ENCODE measurements at places on chromosomes 11 and 22. TPM values are rescaled to one million over a fixed set of nuclear protein-coding genes. Genes with fewer than 3 reads are reported as not detected.
A peak's percentile ranks its signal among the peaks of the same experiment; 100 is the strongest.

The BRSK2 gene
- 0.51 TPM for total RNA-seq

The SLC22A6 gene
- not detected for total RNA-seq

GRCh38 chr11:6468712-6469495 lies 4.8 kb downstream of the TRIM3 start:
- no peaks in the 10 kb centered on the region for H3K4me1 ChIP-seq
- peak overlapping the region; percentile 40 for H3K27ac ChIP-seq
- H3K4me3 ChIP-seq: no peak overlapping the region

DNA sequence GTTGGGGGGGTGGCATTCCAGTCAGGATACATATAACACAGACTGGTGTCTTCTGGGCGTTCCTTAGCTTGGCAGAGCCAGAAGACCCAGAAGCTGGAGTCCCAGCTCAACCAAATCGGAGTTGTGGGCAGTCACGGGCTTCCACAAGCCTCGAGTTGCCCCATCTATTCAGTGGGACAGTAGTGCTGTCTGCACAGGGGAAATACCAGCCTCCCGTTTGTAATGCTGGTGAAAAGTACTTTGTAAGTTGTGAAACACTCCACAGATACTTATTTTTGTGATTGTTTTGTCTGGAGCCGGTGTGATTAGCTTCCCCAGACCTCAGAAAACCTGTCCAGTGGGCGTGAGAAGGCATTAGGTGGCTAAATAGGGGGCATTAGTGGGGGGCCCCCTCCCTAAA lies 13.6 kb downstream of the DGKZ start:
- no peaks in the 10 kb centered on the region for H3K27me3 ChIP-seq
- H3K36me3 ChIP-seq: no peaks in the 10 kb centered on the region

Data from right atrium auricular region (tissue), 2 donors.